ENCODE measurements at places on chromosomes 7 and 10.

GRCh38 chr7:102147008-102147407 is 139.7 kb upstream of the SH2B2 start:
- no peak for DNase-seq

DNA sequence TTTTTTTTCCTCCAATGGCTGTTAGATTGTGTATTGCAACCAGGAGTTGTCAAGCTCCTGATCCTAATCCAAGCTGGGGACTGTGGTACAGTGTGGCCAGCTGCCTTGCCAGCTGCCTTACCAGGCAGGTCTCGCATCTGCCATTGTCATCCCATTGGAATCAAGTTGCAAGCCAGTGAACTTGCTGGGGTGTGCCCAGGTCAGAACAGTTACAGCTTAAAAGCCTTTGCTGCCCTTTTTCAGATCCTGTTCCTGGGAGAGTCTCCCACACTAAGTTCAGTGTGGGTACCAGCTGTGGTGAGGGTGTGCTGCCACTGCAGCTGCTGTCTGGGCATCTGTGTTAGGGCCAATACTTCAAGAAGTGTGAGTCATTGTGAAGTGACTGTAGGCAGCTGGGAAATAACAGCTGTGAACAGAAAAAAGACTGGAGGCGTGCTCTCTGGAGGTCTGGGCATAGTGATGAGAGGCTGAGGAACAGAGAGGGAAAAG is 72.8 kb downstream of the CCNY start:
- DNase-seq = no peak

DNA sequence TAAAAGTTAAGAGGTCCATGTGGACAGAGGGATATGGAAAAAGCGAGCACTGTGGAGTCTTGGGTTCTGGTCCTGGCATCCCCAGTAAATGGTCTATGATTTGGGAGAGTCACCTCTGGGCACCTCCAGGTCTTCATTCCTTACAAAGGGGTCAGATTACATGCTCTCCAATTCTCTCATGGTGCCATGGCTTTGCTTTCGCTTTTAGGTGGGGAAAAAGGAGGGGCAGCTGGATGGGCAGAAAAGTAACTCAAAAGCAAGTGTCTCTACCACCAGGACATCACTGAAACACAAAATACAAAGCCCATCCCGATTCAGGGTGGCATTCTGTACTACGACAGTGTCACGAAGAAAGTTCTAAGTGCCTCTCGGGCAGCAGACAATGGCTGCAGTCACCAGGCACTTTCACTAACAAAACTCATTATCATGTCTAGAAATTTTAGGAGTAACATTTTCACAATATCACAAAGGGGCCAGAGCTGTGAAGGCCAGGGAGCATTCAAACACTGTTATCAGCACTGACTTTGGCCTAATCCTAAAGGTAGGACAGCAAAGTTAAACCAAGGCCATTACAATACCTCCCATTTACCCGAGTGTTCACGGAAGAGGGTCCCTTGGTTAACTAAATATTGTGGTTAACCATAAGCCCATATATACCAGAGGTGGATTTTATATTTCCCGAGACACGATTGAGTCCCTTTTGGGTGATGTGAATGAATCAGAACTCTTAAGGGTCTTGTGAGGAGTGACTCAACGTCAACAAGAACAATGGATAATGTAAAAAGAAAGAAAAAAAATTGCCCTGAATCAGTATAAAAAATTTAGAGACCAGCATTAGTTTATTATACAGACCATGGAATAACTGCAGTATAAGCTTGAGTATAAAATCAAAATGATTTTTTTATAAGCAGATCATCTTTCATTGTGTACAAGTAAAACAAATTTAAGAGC is 2.5 kb downstream of the PSAP start:
- DNase-seq = no peak

DNA sequence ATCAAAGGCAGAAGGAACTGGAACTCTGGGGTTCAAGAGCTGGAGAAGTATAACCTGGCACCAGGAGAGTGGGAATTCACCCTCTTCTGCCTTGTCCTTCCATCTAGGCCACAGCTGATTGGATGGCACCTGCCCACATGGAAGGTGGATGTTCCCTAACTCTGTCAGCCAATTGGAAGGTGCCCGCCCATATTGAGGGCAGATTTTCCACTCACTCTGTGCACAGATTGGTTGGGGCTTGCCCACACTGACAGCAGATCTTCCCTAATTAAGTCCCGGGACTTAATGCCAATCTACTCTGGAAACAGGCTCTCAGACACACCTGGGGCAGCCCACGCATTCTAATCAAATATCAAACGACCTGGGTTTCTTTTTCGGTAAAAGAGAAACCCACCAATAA is 1142.3 kb upstream of the CELF2 start:
- DNase-seq = no peak

DNA sequence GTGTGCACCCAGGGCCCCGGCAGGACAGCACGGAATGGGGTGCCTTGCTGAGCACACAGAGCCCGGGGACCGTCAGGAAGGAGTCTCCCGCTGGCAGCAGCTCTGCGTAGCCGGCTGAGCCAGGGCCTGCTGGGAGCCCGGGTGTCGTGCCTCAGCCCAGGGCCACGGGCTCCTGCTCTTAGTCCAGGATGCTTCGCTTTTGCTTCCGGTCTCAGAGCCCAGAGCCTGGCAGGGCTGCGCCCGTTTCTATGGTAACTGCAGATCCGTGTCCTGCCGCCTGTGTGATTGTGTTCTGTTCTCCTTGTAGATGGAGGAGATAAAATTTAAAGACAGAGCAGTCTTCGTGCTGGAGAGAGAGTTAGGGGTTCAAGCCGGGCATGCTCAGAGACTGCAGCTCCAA is 53.7 kb upstream of the DPYSL4 start:
- DNase-seq = no peak

DNA sequence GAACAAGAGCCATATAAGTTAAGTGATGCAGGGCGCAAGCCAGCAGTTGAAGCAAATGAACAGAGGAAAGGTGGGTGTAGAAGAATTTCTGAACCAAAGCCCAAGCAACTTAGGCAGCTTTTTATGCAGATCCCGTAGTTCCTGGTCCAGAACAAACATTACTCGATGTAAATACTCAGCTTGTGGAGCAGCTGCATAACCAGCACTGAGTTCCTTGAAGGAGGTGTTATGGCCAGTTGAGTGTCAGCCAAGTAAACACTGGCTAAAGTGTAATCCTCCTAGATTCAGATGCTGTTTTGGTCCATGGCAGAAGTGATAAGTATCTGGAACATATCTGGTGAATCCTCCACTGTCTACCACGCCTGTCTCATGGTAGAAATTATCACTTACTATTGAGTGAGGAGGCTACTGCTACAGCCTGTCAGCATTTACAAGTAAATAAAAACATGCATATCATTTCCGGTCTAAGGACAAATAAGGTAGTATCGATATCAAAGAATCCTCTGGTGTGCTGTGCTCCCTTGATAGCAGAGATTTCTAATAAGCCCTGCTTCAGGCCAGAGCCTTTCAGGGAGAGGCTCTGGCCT is 213.9 kb downstream of the DYNC1I1 start:
- DNase-seq = no peak

- DNase-seq = no peak
Measured at GRCh38 chr7:100641463-100641859, at the start of gene TFR2. TSS of gene TFR2 (minus strand) at chr7:100641552. CDS start at chr7:100641509, 43 bp downstream.

DNA sequence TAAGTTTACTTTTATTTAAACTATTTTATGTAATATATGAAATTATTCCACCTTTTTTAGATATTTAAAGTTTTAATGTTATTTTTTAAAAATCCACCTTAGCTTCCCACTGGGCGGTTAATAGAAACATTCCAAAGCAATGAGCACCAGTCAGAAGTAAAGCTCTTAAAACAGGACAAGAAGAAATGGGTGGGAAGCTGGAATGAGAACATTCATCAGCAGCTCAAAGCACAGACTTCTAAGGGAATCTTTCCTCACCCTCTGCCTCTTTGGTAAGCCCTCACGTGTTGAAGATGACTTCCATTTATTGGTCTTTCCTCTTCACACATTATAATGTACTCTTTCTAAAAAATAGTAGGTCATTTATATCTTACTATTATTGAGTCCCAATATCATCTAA is 3.1 kb downstream of the AGMO start:
- DNase-seq = no peak

DNA sequence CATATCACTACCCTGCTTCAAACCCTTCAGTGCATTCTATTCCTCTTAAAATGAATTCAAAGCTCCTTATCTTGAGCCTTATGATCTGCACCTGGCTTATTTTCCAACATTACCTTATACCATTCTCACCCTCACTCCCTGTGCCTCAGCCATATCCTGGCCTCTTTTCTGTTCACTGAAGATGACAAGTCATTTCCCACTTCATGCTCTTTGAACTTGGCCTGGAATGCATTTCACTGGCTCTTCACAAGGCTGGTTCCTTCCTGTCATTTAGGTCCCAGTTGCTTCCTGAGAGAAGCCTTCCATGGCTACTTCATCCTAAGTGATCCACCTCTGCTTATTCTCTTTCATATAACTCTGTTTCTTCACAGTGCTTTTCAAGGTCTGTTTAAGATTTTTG is 3.2 kb upstream of the LIPF start:
- no peak for DNase-seq

- DNase-seq = no peak
Measured at GRCh38 chr10:12412666-12413368, 63.5 kb downstream of the CAMK1D start.

DNA sequence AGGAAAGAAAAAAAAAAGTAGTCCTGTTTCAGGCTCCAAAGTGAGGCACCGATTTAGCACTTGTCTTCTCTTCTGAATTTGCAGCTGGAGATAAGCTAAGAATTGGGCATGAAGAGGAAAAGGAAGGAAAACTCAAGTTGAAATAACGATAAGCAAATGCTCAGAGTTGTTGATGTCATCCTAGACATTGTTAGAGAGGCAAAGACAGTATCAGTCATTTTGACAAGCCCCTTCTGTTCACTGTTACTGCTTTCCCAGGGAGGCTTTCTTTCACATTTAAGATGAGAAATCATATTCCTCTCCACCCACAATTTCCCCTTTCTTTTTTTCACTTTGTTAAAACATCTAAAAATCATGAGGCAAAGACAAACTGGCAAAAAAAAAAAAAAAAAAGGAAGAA is 41.8 kb downstream of the SORCS1 start:
- DNase-seq = no peak

GRCh38 chr10:9219860-9220259 is 1165.4 kb downstream of the GATA3 start:
- DNase-seq = no peak

DNA sequence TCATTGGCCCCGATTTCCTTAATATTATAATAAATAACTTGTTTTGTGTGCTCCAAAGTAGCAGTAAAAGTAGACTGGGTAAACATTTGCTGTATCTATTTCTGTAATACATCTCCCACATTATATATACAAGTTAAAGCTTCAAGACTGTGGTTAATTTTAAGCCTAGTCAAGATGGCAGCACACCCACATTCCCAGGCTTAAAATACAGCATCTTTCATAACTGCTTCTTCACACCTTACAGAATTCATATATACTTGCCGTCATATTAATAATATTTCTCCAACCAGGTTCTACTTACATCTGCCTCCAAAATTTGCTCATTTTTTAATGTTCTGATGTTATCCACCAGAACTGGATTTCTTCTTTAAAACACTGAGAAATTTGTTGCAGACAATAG is 85.6 kb downstream of the NRCAM start:
- DNase-seq = no peak

DNA sequence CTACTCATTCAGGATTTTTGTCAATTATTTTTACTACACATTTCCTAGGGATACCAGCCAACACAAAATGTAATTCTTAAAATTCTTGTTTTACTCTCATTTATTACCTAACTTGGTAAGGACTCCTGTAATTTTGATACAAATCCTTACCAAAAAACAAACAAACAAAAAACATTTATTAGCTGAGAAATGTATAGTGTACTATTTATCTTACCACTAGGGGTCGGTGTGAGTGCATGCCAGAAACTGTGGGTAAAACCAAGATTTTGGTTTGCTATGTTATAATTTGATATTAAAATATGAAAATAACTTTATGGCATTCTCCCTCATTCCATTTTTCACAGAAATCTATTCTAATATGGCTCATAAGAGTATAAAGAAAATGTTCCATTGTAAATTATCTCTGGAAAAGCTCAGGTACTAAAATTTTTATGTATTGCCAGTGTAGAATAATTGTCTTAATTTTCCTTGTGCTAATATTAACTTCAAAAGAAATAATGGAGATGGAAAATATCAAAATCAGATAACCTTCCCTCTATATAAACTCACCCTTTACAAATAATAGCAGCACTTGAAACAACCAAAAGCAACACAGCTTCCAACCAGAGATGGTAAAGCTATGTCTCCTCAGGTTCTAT is 290.8 kb upstream of the PCDH15 start:
- DNase-seq = no peak
